ENCODE measurements at places on chromosomes 11 and 22. TPM values are rescaled to one million over a fixed set of nuclear protein-coding genes. Genes with fewer than 3 reads are reported as not detected.

DNA sequence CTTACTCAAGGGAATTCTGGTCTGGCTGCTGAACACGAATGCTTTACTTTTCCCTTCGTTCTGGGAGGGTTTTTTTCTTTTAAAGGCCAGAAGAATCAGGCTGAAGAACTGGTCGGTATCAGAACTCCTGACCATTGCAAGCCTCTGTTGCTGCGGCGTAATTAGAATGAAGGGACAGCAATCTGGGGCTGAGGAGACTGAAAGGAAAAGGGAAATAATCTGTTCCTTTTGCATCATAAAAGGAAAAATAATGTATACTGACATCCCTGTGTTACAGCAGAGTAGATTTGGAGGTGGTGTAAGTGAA is 670 bp downstream of the SC5D start:
- peaks cover 2% of the 10 kb centered on the region for H3K36me3 ChIP-seq
- H3K4me1 ChIP-seq = no peaks in the 10 kb centered on the region
- peak; percentile 31 for DNase-seq
- H3K27me3 ChIP-seq = peaks cover 15% of the 10 kb centered on the region
- H3K27ac ChIP-seq = peak overlapping the region; percentile 66

- peaks cover 9% of the 10 kb centered on the region for H3K4me1 ChIP-seq
- H3K36me3 ChIP-seq = no peaks in the 10 kb centered on the region
- no peak overlapping the region for H3K27ac ChIP-seq
Measured at GRCh38 chr11:70105755-70106571, 27.8 kb downstream of the ANO1 start.

Gene SLC17A6
- not detected for total RNA-seq

Gene MYOD1
- total RNA-seq = not detected

- H3K27ac ChIP-seq = no peak overlapping the region
- no peaks in the 10 kb centered on the region for H3K4me1 ChIP-seq
- H3K27me3 ChIP-seq = no peaks in the 10 kb centered on the region
- no peak for DNase-seq
Measured at GRCh38 chr11:22786475-22786874, 43.1 kb downstream of the SVIP start.

Gene CD3E
- not detected for total RNA-seq

GRCh38 chr11:16356761-16357393 is 531 bp upstream of the SOX6 start:
- peaks cover 7% of the 10 kb centered on the region for H3K4me1 ChIP-seq
- H3K27ac ChIP-seq = no peak overlapping the region
- H3K27me3 ChIP-seq = no peaks in the 10 kb centered on the region
- no peak overlapping the region for H3K4me3 ChIP-seq

Gene RPS3
- 2,360 TPM for total RNA-seq

- no peak overlapping the region for H3K4me3 ChIP-seq
- peak; percentile 22 for DNase-seq
- H3K36me3 ChIP-seq = no peaks in the 10 kb centered on the region
- H3K27me3 ChIP-seq = peaks cover 11% of the 10 kb centered on the region
Measured at GRCh38 chr11:130763087-130763980, 152.9 kb downstream of the SNX19 start.

Gene OR51I1
- total RNA-seq = not detected

GRCh38 chr22:18997925-18998315 is 61.8 kb upstream of the PRODH start:
- DNase-seq = no peak
- H3K4me1 ChIP-seq = no peaks in the 10 kb centered on the region
- no peak overlapping the region for H3K27ac ChIP-seq
- H3K36me3 ChIP-seq = no peaks in the 10 kb centered on the region

DNA sequence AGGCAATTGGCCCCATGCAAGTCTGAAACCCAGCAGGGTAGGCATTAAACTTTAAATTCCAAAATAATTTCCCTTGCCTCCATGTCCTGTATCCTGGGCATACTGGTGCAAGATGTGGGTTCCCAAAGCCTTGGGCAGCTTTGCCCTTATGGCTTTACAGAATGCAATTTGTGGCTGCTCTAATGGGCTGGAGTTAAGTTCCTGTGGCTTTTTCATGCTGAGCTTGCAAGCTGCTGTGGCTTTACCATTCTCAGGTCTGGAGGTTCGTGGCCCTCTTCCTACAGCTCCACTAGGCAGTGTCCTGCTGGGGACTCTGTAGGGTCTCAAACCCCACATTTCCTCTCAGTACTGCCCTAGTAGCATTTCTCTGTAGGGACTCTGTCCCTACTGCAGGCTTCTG is 15.0 kb upstream of the BIRC3 start:
- H3K27me3 ChIP-seq = no peaks in the 10 kb centered on the region
- no peak overlapping the region for H3K27ac ChIP-seq
- no peak for DNase-seq
- H3K4me1 ChIP-seq = no peaks in the 10 kb centered on the region
- no peak overlapping the region for H3K4me3 ChIP-seq
- H3K36me3 ChIP-seq = no peaks in the 10 kb centered on the region

Gene DRD4
- total RNA-seq = not detected

Gene FAM180B
- not detected for total RNA-seq

DNA sequence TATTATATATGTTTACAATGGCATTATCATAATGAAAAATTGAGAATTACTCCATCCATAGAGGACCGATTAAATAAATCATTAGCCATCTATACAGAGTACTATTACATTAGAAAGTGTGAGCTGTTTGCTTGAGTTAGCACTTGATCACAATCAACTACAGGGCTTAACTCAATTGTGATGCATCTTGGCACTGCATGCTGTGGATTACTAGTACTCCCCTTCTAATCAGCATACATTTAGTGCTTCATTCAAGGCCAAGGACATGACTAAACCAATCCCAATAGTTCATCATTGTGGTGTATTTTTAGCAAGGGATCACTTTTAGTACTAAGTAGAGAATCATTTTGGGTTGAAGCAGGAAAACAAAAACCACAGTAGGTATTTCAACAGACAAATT is 23.5 kb upstream of the ARHGAP42 start:
- DNase-seq = no peak
- H3K4me1 ChIP-seq = no peaks in the 10 kb centered on the region
- H3K27ac ChIP-seq = no peak overlapping the region
- H3K27me3 ChIP-seq = no peaks in the 10 kb centered on the region

GRCh38 chr22:46030231-46030880 is 53.4 kb upstream of the WNT7B start:
- H3K36me3 ChIP-seq = no peaks in the 10 kb centered on the region
- H3K27ac ChIP-seq = no peak overlapping the region
- peaks cover 1% of the 10 kb centered on the region for H3K4me1 ChIP-seq
- DNase-seq = no peak

GRCh38 chr11:396948-397548 is 3.0 kb downstream of the PKP3 start:
- no peaks in the 10 kb centered on the region for H3K36me3 ChIP-seq
- peaks cover 13% of the 10 kb centered on the region for H3K27me3 ChIP-seq
- H3K4me1 ChIP-seq = peaks cover 22% of the 10 kb centered on the region
- H3K4me3 ChIP-seq = peak overlapping the region; percentile 38

DNA sequence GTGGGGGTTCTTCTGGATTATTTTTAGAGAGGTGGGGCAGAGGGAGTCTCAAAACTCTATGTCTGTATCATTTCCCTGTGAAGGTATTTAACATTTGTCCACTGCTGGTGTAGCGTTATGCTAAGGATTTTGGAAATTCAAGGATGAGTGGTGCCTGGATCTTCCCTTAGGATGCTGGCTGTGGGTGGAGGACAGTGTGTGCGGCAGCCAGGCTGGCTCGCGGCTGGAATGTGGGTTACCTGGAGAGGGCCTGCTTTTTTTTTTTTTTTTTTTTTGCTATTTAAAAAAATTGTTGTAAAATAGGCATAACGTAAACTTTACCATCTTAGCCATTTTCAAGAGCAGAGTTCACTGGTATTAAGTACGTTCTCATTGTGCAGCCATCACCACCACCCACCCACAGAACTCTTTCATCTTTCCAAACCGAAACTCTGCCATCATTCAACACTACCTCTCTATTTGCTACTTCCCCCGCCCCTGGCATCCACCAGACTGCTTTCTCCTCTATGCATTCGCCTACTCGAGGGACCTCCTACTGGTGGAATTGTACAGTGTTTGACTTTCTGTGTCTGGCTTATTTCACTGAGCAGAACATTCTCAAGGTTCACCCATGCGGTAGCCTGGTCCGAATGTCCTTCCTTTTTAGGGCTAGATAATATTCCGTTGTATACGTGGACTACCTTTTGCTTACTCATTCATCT is 67.1 kb downstream of the PARVB start:
- no peak overlapping the region for H3K27ac ChIP-seq
- no peaks in the 10 kb centered on the region for H3K27me3 ChIP-seq
- H3K4me3 ChIP-seq = no peak overlapping the region
- peaks cover 8% of the 10 kb centered on the region for H3K4me1 ChIP-seq
- H3K36me3 ChIP-seq = no peaks in the 10 kb centered on the region

GRCh38 chr22:36776722-36777121 is 803 bp upstream of the IFT27 start:
- peaks cover 6% of the 10 kb centered on the region for H3K4me1 ChIP-seq
- H3K27ac ChIP-seq = no peak overlapping the region
- 0 out of 2 replicates have a peak, but pooled peaks cover 2% of the 10 kb centered on the region for H3K36me3 ChIP-seq

Gene PLAAT2
- not detected for total RNA-seq

Gene SCN2B
- total RNA-seq = under 0.01 TPM

DNA sequence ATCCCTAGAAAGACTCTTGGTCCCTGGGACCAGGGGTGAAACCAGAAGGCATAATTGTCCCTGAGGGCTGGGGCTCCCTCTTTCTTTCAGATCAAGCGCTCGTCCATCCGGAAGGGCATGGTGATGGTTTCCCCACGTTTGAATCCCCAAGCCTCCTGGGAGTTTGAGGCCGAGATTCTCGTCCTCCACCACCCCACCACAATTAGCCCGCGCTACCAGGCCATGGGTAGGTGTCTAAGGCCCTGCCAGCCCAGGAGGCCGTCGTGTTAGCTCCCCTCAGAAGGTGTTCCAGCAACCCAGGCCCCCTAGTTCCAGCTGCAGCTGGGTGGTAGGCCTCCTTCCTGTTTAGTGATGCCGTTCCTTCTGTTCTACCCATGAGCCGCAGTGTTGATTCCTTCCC is 21.4 kb downstream of the GTPBP1 start:
- no peak for DNase-seq
- peaks cover 86% of the 10 kb centered on the region for H3K36me3 ChIP-seq
- H3K27me3 ChIP-seq = no peaks in the 10 kb centered on the region
- H3K27ac ChIP-seq = no peak overlapping the region
- H3K4me3 ChIP-seq = no peak overlapping the region

Gene DRICH1
- under 0.01 TPM for total RNA-seq

Gene RAG2
- not detected for total RNA-seq

Gene DDI1
- not detected for total RNA-seq

Gene UBQLNL
- not detected for total RNA-seq

DNA sequence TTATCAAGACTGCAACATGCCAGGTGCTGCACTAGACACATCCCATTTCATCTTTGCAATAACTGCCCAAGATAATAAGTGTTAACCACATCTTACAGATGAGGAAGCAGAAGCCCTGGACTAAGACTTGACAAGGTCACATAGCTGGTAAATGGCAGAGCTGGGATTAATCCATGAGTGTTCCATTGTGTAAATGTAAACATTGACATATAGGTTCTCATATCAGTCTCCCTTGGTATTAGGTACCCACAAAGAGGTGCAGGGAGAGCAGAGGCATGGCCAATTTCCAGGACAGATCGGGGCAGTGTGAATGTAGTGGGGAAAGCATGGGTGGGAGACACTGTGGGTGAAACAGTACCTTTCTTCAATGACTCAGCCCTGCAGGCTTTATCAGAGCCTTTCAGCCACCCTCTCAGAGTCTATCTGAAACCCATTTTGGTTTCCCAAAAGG is 17.9 kb downstream of the MICAL2 start:
- no peaks in the 10 kb centered on the region for H3K27me3 ChIP-seq
- no peak overlapping the region for H3K27ac ChIP-seq
- DNase-seq = no peak
- H3K4me1 ChIP-seq = peaks cover 44% of the 10 kb centered on the region
- no peak overlapping the region for H3K4me3 ChIP-seq
- peaks cover 1% of the 10 kb centered on the region for H3K36me3 ChIP-seq

Gene JAML
- not detected for total RNA-seq

DNA sequence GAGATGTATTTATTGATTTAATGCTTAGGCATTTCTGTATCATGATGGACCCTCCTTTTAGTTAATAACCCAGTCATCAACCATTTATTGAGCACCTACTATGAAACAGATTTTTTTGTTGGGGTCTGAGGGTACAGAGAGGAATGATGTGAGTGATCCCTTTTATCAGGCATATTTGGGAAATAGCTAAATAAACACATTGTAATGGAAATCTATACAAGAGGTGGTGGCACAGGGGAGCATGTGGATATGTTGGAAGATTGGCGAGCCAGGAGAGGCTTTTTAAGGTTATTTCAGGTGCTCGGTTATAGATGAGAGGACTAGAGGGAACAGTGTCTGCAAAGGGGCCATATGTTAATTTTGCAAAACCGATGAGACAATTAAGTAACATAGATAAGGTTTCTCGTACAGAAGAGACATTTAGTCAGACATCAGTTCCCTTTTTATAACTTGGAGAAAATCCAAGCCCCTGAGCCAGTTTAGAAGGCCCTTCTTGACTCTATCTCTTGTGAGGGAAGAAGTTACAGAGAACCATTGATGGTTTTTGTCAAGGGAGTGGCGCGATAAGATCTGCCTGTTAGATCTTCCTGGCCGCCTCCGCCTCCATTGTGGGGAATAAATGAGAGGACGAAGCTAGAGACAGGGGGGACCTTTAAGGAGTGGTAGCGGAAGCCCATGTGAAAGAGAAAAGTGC is 2.0 kb downstream of the ATXN10 start:
- peaks cover 5% of the 10 kb centered on the region for H3K36me3 ChIP-seq
- no peak overlapping the region for H3K4me3 ChIP-seq
- DNase-seq = no peak
- no peak overlapping the region for H3K27ac ChIP-seq

DNA sequence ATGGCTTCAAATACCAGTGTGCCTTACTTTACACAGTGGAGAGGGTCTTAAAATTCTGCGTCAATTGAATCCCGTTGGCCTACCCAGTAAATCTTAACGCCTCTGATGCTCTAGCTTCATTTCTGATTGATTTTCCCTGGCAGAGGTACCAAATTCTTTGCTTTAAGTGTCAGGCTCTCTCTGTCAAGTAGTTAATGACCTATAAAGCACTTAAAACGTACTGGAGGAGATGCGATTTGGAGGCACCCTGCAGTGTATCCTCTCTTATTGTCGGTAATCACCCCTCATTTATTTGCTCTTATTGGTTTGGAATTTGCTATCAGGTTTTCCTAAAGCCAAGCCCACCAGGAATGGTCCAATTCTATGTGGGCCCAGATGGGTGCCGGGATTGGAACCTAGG is 59.2 kb downstream of the NFAM1 start:
- H3K4me3 ChIP-seq = no peak overlapping the region
- no peak overlapping the region for H3K27ac ChIP-seq
- DNase-seq = no peak
- no peaks in the 10 kb centered on the region for H3K36me3 ChIP-seq

Gene MGAT3
- 0.28 TPM for total RNA-seq

Gene RANBP1
- 173 TPM for total RNA-seq

Gene CHRM4
- 0.18 TPM for total RNA-seq

- H3K27ac ChIP-seq = peak overlapping the region; percentile 13
- no peaks in the 10 kb centered on the region for H3K27me3 ChIP-seq
- H3K4me1 ChIP-seq = peaks cover 4% of the 10 kb centered on the region
- DNase-seq = peak; percentile 93
- no peaks in the 10 kb centered on the region for H3K36me3 ChIP-seq
Measured at GRCh38 chr22:24681236-24681635, 78.2 kb downstream of the GGT1 start.
